Liver (tissue), 10 donors: ENCODE measurements at places on chromosomes 3 and 15. TPM values are rescaled to one million over a fixed set of nuclear protein-coding genes. Genes with fewer than 3 reads are reported as not detected.
A peak's percentile ranks its signal among the peaks of the same experiment; 100 is the strongest.

GRCh38 chr15:94592495-94592894 lies 361.1 kb downstream of the MCTP2 start:
- no peak for DNase-seq

DNA sequence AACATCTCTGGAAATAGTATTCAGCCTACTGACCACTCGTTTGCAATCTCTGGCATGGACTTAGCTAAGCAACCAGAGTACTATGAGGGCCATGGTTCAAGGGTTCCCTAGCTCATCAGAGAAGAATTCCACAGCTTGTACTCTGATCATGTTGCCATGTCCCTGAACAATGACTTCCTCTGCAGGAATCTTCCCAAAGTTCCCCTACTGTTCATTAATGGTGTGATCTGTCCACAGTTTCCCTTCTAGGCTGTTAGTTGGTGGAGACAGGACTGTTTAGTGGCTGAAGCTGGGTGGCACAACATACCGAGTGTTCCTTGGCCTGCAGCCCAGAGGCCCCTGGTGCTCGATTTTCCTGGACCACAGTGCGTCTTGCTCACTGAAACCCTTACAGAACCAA lies 44.4 kb upstream of the GALNT15 start:
- DNase-seq: no peak

- no peak for DNase-seq
These were observed 561.4 kb downstream of the PYDC2 start for GRCh38 chr3:192022412-192022811.

GRCh38 chr3:147341727-147342126 lies 64.6 kb downstream of the ZIC4 start:
- DNase-seq: no peak

DNA sequence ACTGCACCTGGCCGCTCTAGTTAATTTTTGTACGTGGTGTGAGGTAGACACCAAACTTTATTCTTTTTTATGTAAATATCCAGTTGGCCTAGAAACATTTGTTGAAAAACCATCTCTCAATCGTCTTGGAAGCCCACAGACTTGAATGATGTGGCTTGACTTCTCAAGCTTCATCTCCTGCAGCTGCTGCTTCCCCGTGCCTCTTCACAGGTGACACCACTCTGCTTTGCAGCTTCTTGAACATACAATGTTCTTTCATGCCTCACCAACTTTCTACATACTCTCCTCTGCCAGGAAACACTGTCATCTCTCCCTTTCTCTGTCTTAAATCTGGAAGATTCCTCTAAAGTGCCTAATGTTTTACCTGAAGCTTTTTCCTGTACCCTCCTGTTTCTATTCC lies 35.6 kb downstream of the MAP6D1 start:
- DNase-seq: no peak

DNA sequence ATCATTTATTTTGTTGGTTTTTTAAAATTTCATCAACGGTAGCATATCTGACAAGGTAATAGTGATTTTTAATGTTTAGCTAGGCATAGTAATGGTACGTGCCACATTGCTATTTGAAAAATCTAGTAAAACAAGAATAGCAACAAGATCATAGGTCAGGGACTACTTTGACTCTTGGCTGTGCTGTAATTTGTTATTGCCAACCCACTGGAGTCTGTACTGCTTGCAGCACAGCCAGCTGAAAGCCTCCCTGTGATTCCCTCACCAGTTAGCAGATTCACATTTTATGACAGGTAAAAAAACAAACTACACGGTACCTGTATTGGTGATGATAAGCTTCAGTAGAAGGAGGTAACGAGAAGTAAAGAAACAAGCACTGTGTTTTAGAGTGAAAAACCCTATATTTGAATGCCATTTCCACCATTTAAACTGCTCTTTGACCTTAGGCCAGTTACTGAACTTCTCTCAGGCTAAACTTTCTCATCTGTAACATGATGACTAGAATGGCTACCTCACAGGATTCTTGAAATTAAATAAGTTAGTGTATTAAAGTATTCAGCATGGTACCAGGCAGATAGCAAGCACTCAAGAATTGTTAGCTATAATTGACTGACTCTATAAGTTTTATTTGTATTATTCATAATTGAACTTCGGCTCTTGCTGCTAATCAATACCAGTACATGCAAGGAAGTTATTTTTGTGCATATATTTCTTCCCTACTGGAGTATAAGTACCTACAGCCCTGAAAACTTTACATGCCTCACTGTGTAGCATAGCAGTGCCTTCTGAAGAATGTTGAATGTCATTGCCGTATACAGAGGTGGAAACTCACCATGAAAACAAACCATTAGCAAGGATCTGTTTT lies 16.1 kb downstream of the FILIP1L start:
- DNase-seq: no peak

DNA sequence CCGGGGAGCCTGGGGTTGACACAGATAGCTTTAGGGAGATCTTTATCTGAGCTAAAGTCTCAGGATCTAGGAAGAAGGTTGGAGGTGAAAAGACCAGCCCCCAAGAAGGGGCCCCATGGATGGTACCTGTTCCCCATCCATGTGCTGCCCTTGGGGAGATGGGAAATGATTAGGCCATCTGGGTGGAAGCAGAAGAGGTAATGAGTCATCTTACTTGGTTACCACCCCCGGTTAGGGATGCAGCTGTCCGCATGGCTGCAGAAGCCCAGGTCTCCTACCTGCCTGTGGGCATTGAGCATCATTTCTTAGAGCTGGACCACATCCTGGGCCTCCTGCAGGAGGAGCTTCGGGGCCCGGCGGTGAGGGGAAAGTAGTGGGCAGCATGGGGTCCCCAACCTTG lies 3.1 kb upstream of the CPLX3 start:
- no peak for DNase-seq

DNA sequence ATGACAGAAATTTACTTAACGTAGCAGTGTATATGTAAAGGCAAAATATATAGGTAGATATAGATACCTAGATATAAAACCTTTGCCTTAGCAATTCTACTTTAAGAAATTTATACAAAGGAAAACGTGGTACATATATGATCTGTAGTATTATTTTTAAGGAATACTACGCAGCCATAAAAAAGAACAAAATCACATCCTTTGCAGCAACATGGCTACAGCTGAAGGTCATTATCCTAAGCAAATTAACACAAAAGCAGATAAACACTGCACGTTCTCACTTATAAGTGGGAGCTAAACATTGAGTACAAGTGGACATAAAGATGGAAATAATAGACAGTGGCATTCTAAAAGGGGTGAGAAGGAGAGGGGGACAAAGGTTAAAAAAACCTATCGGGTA lies 14.8 kb upstream of the LIPC start:
- DNase-seq: no peak

SPSB4 gene
- 0.57 TPM for polyA plus RNA-seq

GRCh38 chr15:48440084-48440483 lies 108.9 kb downstream of the DUT start:
- no peak for DNase-seq

FOXB1 gene
- polyA plus RNA-seq: not detected

LMOD3 gene
- 0.04 TPM for polyA plus RNA-seq

PIGX gene
- 6.0 TPM for polyA plus RNA-seq

GRCh38 chr3:28949580-28949979 lies 331.3 kb upstream of the RBMS3 start:
- no peak for DNase-seq

DNA sequence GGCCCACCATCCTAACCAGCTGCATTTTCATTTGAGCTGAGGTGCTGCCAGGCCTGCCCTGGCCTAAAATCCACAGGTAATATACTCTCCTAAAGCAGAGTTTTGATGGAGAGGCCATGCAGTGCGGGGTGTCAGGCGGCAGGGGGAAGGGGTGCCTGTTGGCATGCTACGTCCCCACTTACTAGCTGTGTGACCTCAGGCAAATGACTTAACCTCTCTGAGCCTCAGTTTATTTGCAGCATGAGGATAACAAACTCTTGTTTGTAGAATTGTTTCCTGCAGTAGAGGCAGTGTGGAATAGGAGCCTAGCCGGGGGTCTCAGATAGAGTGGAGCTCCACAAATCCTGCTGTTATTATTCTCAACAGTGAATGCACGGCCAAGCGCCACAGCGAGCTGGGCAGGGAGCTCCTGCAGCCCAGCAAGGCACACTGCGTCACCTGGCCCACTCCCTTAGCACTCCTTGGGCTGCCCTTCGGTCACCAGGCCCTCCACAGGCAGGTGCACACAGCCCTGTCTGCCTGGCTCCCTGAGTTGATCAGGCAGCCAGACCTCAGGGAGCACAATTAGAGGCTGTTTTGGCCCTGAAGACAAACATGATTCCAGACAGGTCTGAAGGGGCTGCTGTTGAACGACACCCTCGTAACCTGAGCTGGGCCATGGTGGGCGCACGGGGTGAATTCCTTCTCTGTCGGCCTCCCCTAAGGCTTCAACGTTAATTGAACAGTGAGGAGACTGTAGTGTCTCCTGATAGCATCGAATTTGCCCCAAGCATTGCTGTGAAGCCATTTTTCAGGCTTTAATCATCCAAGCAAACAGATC lies 248.8 kb upstream of the LYSMD4 start:
- DNase-seq: no peak

- no peak for DNase-seq
These were observed 2.5 kb upstream of the PXYLP1 start for GRCh38 chr3:141229132-141229531.

GRCh38 chr3:43076857-43077256 lies 29.0 kb downstream of the POMGNT2 start:
- peak; percentile 17 for DNase-seq

DNA sequence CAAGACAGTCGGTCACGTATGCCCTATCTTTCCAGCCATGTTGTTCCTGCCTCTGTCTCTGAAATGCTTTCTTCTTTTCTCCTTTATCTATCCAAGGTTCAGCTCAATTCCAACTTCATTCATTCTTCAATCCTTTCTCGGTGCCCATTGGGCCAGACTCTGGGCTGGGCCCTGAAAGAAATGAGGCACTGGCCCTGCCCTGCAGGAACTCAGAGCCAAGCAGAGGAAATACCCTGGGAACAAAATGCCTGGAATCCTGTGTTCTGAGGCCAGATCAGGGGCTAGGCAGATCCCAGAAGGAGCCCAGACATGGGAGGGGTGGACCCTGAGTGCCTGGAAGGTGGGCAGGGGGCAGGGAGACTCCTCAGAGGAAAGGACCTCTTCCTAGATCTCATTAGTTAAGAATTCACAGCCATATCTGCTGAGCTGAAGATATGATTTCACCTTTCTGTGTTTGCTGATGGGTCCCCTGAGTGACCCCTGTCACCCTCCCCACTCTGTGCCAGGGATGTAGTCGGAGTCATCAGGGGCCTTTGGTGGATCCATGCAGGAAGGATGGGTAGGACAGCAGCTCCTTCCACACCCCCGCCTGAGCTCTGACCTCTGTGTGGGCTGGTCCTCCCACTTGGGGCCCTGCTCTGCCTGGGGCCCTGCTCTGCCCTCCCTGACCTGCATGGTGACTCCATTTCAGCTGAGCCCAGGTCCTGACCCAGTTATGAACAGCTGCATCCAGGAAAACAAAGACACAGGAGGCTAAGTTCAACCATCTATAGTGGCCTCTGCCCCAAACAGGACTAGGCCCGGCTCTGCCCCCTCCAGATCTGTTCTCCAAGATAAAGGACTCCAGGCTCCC lies 5.3 kb upstream of the DAPK2 start:
- no peak for DNase-seq

- DNase-seq: no peak
These were observed 108.4 kb downstream of the TMCO5A start for GRCh38 chr15:38042707-38043445.

DNA sequence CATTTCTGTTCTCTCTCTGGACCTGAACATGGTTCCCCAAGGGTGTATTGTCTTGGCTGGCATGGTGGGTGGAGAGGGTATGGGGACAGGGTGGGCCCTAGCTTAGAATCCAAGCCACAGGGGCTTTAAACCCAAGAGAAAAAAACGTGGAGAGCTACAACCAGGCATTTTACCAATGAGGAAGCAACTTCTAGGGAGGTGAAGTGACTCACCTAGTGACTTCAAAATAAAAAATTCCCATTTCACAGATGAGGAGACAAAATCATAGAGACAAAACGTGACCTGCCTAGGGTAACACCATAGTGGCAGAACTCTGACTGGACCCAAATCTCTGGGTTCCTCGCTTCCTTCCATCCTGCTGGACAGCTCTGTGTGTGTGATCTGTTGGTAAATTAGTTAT lies 216.8 kb downstream of the RPLP1 start:
- no peak for DNase-seq

DAZL gene
- polyA plus RNA-seq: not detected

MRPS25 gene
- 52.6 TPM for polyA plus RNA-seq

GRCh38 chr3:112633757-112634156 lies 7.2 kb downstream of the CCDC80 start:
- DNase-seq: no peak

GRCh38 chr3:79086514-79086913 lies 681.3 kb downstream of the ROBO1 start:
- no peak for DNase-seq

EBLN2 gene
- 0.31 TPM for polyA plus RNA-seq

TMCO5A gene
- polyA plus RNA-seq: not detected

GRCh38 chr3:159928666-159929065 lies 60.0 kb upstream of the IL12A start:
- DNase-seq: no peak

DNA sequence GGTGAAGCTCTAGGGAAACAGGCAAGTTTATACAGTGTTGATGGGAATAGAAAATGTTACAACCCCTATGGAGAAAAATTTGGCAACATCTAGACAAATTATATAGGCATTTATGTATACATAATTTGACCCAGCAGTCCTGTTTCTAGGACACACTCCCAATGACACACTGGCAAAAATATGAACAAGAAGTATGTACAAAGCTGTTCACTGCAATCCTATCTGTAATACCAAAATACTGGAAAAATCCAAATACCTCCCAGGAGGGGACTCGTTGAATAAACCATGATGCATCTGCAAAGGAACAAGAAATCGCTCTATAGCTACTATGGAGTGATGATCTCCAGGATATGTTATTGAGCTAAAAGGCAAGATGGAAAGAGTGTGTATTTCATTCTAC lies 8.5 kb downstream of the BFSP2 start:
- no peak for DNase-seq

KLHL40 gene
- not detected for polyA plus RNA-seq

- no peak for DNase-seq
These were observed 46.2 kb downstream of the ILDR1 start for GRCh38 chr3:121975702-121976302.

GOLGA8O gene
- polyA plus RNA-seq: 0.29 TPM

C3orf33 gene
- 1.4 TPM for polyA plus RNA-seq

GRAMD2A gene
- not detected for polyA plus RNA-seq

RBM6 gene
- polyA plus RNA-seq: 10.9 TPM
